ENCODE measurements at places on chromosomes 13 and 19.

DNA sequence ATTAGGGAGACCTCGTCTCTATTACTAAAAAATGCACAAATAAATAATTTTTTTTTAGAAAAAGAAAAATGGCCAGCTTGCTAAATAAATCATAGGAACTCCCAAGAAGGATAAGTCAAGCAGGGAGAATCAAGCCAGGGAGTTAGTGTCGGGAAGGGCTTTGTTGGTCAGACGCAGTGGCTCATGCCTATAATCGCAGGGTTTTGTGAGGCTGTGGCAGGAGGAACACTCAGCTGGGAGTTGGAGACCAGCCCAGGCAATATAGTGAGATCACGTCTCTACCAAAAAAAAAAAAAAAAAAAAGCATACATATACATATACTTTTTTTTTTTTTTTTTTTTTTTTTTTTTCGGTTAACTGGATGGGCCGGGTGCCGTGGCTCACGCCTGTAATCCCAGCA is 9.0 kb downstream of the NACC1 start:
- no peak for DNase-seq

- DNase-seq, result no peak
Measured at GRCh38 chr13:112974671-112975070, 5.7 kb downstream of the MCF2L start.

GRCh38 chr13:111575719-111576118 is 255.3 kb downstream of the TEX29 start:
- DNase-seq, result no peak

- no peak for DNase-seq
Measured at GRCh38 chr13:42681326-42682100, 99.9 kb upstream of the FAM216B start.

GRCh38 chr13:35836446-35836845 is 294.7 kb downstream of the DCLK1 start:
- DNase-seq, result no peak

- no peak for DNase-seq
Measured at GRCh38 chr19:4373601-4374497, 26.5 kb downstream of the SH3GL1 start.

DNA sequence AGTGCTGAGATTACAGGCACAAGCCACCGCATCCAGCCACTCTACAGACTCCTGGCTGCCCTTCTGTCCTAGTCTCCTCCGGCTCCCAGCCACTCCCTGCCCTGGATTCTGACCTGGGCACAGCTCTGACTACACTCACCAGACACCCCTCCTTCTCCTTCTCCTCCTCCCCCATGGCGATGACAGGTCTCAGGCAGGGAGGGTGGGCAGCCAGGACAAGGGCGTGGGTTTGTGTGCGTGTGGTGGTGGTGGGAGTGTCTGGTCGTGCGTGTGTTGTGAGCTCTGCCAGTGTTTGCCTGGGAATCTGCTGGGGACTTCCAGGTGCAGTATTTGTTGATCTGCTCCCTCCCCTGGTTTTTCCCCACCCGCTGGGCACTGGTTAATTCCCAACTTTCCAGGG is 3.0 kb upstream of the NCCRP1 start:
- DNase-seq, result no peak

- DNase-seq, result peak; percentile 73
Measured at GRCh38 chr19:42254089-42254849, 659 bp downstream of the ERF start.

GRCh38 chr19:16121967-16122366 is 10.3 kb downstream of the RAB8A start:
- no peak for DNase-seq

GRCh38 chr19:18939922-18940768 is 872 bp downstream of the HOMER3 start:
- DNase-seq, result no peak

GRCh38 chr19:58387338-58388174 is 487 bp downstream of the RPS5 start:
- no peak for DNase-seq

- no peak for DNase-seq
Measured at GRCh38 chr13:50794226-50794625, 49.3 kb downstream of the DLEU7 start.

DNA sequence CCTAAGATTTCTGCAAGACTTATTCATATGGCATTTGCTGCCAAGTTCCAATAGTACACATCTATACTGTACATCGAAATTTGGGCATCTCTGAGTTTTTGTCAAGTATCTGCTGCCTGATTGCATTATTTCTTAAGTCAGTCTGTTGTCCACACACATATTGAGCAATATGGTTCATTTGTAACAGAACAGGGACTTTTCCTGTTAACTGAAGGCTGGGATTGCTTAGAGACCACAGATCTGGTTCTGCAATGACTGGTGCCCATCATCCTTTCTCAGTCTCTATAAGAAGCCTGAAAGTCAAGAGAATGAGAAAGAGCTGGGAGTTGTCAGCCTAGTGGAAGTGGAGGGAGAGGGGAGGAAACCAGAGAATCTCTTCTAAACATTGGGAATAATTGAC is 22.5 kb upstream of the MYCBP2 start:
- no peak for DNase-seq

GRCh38 chr19:3142292-3142670 is 6.4 kb downstream of the GNA15 start:
- DNase-seq, result no peak

DNA sequence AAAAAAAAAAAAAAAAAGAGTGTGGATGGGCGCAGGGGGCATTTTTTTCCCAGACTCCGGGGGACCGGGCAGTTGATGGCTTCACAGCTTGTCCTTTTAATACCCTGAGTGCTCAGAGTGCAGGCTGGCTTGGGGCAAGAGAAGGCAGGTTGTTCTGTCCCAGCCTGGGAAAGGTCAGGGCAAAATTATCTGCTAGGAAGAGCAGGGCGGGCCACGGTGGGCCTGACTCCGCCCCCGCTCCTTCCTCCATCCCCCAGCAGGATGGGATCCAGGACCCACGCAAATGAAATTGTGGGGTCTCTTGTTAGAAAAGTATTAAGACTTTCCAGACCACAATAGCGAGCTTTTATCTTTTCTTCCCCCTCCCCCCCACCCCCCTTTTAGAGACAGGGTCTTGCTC is 70.7 kb downstream of the PTPRS start:
- DNase-seq, result no peak

DNA sequence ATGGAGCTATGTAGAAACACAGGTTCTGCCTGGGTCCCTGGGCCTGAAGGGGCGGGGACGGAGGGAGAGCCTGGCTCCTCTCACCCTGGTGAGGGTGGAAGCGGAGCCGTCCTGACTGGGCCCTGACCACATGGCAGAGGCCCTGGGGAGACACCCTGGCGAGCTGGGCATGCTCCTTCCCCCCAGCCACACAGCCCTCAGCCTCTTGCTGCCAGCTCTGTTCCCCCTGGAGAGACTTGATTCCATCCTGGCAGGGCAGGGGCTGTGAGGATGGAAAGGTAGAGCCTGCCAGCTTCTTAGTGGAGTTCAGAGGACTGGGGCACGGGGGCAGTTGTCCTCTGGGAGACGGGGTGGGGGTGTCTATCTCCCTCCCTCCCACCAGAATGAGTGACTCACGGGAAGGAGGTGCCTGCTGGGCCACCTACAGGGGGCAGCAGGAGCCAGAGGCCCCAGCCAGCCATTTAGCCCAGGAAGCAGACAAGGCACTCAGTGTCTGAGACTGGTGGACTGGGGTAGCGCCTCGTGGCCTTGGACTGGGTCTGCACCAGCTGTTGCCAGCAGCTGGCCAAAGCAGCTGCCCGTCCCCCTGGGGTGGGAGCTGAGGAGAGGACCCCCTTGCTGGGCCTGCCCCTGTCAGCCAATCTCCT is 22.8 kb upstream of the RNF17 start:
- DNase-seq, result no peak

DNA sequence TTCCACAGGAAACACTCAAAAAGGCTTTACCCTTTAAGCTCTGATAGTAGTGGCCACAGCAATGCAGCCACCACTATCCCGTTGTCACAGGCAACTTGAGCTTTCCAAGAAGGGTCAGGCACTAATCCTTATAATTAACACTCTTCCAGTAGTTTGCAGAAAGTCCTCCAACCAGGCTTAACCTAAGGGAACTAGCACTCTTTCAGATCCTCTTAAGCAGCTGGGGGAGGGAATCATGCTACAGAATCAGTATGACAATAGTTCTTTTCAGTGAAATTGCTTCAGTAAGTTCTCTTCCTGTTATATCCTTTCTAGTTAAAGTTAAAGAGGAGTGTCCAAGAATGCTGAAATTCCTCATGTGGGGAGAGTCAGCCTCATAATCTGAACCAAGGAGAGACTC is 82.2 kb downstream of the TNFSF11 start:
- no peak for DNase-seq
